Activated CD4-positive, alpha-beta T cell treated with anti-CD3 and anti-CD28 coated beads, Interleukin-2, Interleukin-6, amounts not matched to agents 100 ng/mL and 50 ng/mL, durations not matched to agents 16 hours and 8 hours (primary cell): ENCODE measurements at places on chromosomes 1 and 21.

DNA sequence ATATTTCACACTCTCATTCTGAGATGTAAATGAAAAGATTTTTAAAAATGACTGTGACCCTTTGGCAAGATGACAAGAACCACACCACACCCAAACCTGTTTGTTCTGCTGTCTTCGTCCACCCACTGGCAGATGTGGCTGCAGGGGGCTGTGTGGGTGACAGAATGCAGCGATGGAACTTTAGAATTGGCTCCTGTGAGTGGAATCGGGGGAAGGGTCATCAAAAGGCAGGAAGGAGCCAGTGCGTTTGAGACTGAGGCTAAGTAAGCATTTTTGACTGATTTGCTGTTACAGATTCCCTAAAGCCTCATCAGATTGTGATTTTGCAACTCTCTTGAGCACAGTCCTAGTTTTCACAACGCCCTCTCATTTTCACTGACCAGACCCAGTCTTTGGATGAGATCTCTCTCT lies 111.2 kb upstream of the ADGRL2 start:
- DNase-seq: no peak

DNA sequence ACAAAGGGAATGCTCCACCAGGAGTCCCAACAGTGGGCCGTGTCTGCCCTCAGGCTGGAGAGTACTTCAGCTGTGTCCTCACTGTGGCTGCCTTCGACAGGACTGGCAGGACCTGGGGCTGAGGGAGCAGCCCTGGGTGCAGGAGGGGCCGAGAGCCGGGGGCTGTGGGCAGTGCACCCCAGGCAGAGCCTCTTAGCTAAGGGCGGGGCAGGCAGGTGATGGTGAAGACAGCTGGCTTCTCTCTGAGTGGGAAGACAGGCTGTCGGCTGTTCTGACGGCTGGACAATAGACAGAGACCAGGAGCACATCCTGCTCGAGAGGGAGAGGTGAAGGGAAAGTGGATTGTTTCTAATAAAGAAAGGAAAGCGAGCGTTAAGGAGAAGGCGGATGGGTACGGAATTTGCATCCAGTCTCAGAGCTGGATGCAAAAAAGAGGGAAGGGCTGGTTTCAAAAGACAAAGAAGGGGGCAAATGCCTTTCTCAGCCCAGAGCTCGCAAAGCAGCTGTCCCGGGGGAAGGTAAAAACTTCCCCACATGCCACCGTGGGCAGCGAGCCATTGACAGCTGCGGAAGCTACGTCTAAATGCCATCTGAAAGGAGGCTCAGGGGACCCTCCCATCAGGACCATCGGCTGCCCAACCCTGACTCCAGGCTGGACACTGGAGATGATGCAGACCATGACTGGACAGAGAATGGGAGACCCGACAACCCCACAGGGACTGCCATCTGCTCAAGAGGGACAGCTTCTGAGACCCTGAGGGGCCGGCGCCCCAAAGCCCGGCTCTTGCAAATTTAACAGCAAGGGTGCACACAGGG lies 92.0 kb downstream of the STUM start:
- no peak for DNase-seq

GRCh38 chr1:193625255-193625654 lies 438.8 kb upstream of the B3GALT2 start:
- DNase-seq: no peak

GRCh38 chr1:3566003-3566885 lies 45.1 kb downstream of the MEGF6 start:
- no peak for DNase-seq

DNA sequence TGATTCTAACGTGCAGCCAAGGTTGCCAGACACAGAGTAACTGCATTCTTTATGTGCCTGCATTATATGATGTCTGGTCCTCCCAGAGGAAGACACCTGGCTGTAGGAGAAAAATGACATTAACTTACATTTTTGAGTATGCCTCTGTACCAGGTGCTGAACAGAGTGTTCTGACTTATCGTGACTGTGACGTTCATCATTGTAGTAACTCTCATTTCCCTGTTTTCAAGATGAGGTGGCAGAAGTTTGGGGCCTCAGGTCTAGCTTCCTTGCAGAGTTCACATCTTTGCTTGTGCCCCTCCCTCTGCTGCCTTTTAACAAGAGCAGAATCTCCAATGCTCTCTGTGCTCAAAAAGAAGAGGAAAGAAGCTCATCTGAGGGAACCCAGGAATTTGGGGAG lies 488.0 kb downstream of the AJAP1 start:
- DNase-seq: peak; percentile 49

- DNase-seq: no peak
Measured at GRCh38 chr1:8816264-8816663, 1.2 kb downstream of the RERE start.

DNA sequence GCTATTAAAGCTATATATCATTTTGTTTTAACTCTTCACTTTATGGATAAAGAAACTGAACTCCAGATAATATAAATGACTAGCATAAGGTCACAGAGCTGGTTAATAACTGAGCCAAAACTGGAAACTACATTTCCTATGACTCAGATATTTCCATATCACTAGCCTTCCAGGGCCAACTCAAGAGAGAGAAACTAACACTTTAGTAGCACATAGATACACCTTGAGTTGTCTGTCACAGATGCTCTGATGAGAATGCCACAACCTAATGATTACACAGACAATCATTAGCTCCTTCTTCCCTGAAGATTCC lies 40.7 kb downstream of the NME7 start:
- DNase-seq: peak; percentile 52

- DNase-seq: peak; percentile 68
Measured at GRCh38 chr1:200866521-200866920, 6.3 kb upstream of the GPR25 start.

GRCh38 chr1:214219902-214220301 lies 61.1 kb upstream of the SMYD2 start:
- no peak for DNase-seq

- no peak for DNase-seq
Measured at GRCh38 chr1:10681296-10682107, 114.9 kb downstream of the CASZ1 start.

DNA sequence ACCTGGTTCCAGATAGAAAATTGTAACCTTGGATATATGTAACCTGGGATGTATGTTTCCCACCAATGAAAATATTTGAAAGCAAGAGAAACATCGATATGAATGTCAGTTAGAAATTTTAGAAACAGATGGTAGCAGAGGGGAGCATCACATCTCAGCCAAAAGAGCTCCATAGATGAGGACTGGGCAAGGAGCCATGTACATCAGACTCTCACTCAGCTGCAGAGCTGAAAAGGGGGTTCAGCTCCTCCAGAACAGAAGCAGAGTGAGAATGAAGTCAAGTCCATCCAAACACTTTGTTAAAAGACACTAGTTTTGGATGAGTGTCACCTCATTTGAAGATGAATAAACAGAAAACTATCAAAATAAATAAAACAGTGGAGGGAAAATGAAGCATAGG lies 202.4 kb downstream of the HMCN1 start:
- DNase-seq: no peak

DNA sequence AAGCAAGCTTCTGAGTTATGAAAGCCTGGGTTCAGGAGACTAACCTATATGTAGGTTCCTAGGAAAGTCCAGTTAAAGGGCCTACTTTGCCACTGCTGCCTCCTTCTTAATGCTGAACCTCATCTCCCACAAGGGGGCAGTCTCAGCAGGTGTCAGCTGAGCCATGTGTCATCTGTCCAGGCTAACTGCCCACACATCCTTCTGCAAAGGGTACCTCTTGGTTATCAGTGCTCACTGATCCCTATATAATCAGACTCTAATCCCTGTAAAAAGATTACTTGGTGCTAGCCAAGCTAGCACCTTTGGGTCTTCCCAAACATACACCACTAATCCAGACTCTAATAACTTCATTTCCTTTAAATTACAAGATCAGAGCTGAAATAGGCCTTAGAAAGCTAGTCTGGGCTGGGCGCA lies 9.0 kb downstream of the PRDX1 start:
- peak; percentile 73 for DNase-seq

- DNase-seq: no peak
Measured at GRCh38 chr1:72009173-72010093, 272.9 kb downstream of the NEGR1 start.

GRCh38 chr1:235275223-235275622 lies 52.8 kb downstream of the ARID4B start:
- peak; percentile 19 for DNase-seq

GRCh38 chr1:82266351-82266750 lies 465.6 kb downstream of the ADGRL2 start:
- no peak for DNase-seq

DNA sequence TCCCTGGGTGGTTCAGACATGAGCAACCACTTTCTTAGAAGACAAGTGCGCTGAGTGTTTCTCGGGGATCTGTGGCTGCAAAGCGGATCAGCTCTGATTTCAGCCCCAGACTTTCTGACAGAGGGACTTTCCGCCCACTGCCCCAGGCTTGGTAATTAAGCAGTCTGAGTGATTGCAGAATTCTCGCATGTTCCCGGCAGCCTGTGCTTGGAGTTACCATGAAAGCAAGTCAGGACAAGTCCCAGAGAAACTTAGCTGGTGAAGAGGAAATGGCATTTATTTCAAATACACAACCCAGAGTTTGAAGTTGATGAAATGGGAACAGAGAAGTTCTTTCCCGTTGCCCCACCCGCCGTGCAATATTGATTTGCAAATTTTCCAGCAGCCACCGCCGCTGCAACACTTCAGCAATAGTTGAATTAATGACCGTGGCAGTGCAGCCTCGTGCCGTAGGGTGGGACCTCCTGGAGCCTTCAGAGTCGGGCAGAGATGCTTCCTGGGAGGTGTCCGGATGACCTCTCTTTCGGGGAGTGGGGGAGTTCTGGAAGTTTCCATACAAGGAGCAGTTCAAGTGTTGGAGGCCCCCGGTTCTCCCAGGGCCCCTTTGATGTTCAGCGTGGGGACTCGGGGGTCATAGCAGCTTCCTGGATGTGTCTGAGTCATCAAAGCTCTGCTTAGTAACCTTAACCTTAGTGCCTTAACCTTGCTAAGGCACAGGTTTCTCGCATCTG lies 134.7 kb downstream of the KAZN start:
- DNase-seq: no peak

GRCh38 chr1:154430903-154431302 lies 25.8 kb downstream of the IL6R start:
- DNase-seq: no peak

DNA sequence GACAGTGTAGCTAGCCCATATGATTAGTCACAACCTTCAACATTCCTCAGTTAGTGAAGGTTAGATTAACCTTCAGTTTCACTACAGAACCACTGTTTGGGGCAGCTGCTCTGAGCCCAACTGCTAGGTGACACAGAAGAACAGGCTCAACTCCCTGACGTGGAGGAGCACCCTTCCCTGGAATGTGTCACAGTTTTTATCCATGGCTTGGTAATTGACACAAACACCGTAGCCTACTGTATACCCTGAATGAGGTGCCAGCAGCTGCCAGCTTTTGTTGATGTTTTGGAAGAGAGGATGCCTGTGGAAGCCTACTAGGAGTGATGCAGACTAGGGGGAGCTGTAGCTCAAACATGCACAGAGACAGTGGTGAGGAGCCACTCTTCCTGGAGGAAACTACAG lies 56.6 kb upstream of the CR2 start:
- DNase-seq: no peak

GRCh38 chr1:213782941-213783672 lies 204.7 kb upstream of the PROX1 start:
- no peak for DNase-seq

- DNase-seq: no peak
Measured at GRCh38 chr1:179295164-179295755, 1.7 kb downstream of the SOAT1 start.

- DNase-seq: no peak
Measured at GRCh38 chr21:39263372-39263771, 50.1 kb downstream of the BRWD1 start.

- no peak for DNase-seq
Measured at GRCh38 chr1:162993846-162994245, 75.3 kb upstream of the RGS4 start.

- no peak for DNase-seq
Measured at GRCh38 chr1:6519491-6519934, 28.0 kb upstream of the PLEKHG5 start.

DNA sequence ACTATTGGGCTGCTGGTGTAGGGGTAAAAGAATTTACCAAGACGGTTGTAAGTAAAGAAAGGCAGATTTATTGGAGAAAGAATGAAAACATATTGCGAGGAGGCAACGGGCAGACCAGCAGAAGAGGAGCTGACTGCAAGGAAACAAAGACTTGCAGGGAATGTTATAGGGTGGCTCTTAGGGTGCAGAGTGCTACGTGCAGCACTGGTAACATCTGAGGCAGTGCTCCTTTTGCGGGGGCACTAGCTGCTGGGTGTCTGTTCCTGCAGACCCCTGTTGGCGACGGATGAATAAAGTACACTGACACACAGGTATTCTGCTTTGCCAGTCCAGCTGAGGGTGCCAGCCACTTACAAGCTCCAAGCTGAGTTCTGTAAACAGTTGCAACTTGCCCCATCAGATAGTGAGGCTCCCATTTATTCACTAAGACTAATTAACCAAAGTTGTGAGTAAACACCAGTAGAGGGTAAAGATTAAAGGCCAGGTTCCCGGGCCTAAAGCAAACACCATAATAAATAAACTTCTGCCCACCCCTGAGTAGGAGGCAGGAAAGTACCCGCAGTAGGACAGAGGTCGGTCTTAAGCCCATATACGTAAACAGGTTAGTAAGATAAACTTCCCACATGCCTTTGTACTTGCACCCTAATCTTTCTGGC lies 140.2 kb upstream of the KCNK1 start:
- DNase-seq: no peak

DNA sequence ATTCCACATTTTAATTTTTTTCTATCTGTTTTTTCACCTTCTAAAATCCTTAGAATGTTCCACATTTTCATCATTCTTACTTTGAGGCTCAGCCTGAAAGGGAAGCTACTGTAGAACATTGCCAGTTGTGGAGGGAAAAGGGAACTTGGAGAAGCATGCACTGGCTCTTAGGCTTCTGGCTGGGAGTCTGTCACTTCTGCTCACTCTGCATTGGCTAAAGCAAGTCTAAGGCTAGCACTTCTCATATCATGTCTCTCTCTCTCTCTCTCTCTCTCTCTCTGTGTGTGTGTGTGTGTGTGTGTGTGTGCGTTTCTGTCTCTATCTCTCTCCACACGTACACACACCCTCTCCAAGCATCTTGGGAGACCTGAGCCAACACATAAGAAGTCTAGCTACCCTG lies 49.6 kb upstream of the ADAR start:
- DNase-seq: no peak
